ENCODE measurements at places on chromosomes 6 and 20.

GRCh38 chr6:148525453-148525852, 182.8 kb downstream of the SASH1 start:
- no peak for DNase-seq

DNA sequence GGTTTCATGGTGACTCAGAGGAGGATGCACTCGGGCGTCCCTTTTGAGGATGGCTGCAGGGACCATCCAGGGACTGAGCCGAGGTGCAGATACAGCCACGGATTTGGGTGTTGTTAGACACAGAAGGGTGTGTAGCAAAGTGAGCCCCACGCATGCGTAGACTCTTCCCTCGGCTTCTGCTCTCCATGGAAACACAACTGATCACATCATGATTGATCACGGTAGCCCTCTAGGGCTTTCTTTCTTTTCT, 606 bp upstream of the ULBP1 start:
- no peak for DNase-seq

DNA sequence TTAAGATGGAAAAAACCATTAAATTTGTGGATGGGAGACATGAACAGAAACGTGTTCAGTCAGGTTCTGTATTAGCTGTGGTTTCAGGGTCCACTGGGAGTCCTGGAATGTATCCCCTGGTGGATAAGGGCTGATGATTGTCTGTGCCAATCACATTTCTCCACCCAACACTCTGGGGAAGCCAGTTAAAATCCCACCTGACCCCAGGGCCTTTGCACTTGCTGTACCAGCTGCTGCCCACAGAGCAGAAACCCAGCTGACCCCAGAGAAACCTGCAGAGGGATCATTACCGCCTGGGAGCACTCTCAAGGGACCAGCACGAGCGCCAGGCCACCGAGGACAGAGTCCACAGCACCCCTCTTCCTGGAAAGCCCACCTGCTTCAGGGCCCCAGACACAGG, 260.7 kb downstream of the PREX1 start:
- no peak for DNase-seq

GRCh38 chr6:81669445-81669844, 83.0 kb downstream of the TENT5A start:
- no peak for DNase-seq

DNA sequence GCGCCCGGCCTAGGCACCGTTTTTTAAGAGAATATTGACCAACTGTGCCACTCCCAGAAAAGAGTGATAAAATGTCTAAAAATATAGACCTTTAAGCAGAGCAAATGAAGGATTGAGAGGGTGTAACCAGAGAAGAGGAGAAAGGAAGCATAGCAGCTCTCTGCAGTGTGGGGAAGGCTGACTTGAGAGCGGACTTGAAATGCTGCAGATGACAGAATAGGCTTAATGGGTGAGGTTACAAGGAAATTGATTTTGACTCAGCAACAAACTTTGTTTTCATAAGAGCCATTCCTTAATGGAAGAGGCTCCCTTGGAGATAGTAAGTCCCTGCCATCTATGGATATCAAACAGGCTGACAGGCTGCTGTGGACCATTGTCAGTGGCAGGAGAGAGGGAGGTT, 7.7 kb upstream of the JAG1 start:
- DNase-seq = no peak

DNA sequence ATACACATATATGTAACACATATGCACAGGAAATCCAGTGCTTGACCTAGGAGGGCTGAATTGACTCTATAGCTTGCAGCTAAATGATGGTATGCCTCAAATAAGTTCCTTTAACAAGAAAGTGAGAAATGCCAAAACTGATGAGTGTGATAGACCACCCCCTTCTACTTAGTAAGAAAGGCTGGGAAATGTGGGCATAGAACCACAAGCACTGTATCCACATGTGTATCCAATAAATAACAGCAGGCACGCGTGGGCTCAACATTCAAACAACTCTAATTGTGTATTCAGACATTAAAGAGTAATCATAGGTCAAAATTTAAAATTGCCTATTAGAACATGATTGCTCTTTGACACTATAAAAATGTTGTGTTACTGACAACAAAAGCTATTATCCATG, 54.1 kb downstream of the FAM83B start:
- no peak for DNase-seq

All from naive thymus-derived CD8-positive, alpha-beta T cell (primary cell).